H9 (cell line): ENCODE measurements at places on chromosomes 7 and 10.

GRCh38 chr7:4706384-4707216 lies 24.5 kb downstream of the FOXK1 start:
- peak; percentile 58 for DNase-seq

DNA sequence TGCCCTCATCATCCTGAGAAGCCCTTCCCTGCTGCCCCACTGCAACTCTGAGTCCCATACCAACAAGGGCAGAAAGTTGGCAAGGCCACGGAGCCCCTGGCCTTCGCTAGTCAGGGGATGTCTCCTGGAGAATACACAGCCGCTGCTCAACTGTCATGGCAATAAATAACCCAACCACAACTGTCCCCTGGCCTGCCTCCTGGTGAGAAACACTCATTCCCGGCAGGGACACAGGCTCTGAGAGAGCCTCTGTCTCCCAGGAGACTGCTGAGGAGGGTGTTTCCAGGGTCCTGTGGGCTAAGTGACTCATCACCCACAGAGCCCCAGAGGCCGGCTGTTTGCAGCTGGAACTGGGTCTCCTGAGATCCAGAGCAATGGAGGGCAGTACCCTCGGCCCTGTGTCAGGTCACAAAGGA lies 354.1 kb downstream of the TNS3 start:
- no peak for DNase-seq

GRCh38 chr10:62113680-62114079 lies 155.0 kb downstream of the RTKN2 start:
- DNase-seq, result no peak

GRCh38 chr10:113000876-113001598 lies 51.0 kb downstream of the TCF7L2 start:
- DNase-seq, result no peak

GRCh38 chr7:51325261-51325676 lies 8.7 kb upstream of the COBL start:
- DNase-seq, result peak; percentile 63

GRCh38 chr10:102965311-102965851 lies 47.3 kb downstream of the CNNM2 start:
- DNase-seq, result no peak

DNA sequence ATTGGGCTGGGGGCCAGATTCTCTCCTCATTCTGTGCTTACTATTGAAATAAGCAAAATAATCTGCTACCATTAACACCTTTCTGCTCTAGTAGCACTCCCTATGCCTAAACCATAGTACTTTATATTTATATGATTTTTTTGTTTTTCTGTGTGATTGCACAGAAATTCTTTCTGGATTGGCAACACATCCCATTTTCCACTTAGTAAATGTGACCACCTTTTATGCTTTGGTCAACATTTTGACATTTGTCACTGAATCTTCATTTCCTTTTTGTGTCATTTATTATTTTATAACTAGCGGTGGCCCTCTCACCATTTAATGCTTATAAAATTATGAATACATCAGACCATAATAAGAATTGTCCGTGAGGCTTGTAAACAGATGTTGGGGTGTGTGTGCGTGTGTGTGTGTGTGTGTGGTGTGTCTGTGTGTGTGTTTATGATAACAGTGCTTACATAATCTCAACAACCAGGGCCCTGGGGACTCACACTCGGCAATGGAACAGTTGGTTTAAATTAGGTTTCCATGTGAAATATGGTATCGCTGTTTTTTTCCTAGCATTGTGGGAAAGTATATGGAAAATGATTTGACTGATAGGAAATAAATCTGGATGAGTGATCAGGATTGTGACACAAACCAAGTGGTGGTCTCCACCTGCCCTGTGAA lies 138.9 kb downstream of the NOC3L start:
- no peak for DNase-seq

GRCh38 chr7:88269586-88269985 lies 37.1 kb downstream of the STEAP4 start:
- no peak for DNase-seq

- DNase-seq, result no peak
Observed at GRCh38 chr10:127635882-127636281, 86.8 kb downstream of the NPS start.

DNA sequence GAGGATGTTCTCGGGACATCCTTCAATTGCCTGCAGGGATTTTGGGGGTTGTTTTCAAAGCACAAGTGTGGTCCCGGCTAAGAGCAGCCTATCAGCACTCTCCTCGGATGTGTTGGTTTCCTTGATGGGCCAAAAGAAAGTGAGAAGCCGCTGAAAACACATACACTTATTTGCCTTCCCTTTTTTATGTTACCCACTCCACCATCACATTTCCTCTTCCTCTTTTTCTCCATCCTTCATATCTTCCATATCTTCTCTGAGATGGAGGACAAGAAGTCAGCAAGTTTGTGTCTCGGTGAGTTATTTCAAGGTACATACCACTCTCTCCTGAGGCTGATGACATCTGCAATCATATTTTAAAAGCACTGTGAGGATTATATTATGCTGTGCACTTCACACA lies 64.0 kb downstream of the ZNF33B start:
- no peak for DNase-seq

GRCh38 chr10:7950981-7951847 lies 103.3 kb upstream of the GATA3 start:
- DNase-seq, result no peak

- no peak for DNase-seq
Observed at GRCh38 chr10:74174521-74174920, 23.5 kb downstream of the ADK start.

DNA sequence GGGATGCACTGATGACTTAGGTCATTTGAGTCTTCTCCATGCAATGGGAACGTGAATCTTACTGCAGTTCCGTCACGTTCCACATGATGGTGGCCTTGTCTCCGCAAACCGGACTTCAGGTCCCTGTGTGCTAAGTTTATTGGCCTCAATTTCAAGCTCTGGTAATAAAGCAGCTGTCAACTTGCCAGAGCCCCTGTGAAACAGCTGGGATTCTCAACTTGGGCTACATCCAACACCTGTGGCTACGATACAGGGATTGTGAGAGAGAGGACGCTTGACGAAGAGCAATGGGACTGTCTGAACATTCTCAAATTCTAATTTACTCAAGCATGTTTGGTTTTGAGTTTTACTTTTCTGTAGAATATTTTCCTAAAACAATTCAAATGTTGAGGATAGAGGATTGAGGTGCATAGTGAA lies 174.2 kb downstream of the PTN start:
- DNase-seq, result peak; percentile 83

- no peak for DNase-seq
Observed at GRCh38 chr10:80506189-80506575, 31.5 kb upstream of the SH2D4B start.

DNA sequence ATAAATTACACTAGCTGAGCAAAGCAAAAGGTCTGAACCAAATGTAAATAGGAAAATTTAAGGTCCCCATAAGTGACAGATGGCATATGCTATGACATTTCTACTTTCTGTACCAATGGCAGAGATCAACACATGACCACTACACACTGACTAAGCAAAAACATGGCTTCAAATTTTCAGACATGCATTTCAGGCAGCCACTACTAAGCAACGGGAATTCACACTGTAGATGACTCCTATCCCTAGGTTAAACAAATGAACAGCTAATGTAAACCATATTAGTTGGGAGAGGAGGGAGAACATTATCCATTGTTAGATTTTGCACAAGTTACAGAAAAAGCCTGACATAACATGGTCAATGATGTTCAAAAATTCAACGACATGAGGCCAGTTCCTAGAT lies 11.4 kb upstream of the KIF20B start:
- DNase-seq, result no peak

DNA sequence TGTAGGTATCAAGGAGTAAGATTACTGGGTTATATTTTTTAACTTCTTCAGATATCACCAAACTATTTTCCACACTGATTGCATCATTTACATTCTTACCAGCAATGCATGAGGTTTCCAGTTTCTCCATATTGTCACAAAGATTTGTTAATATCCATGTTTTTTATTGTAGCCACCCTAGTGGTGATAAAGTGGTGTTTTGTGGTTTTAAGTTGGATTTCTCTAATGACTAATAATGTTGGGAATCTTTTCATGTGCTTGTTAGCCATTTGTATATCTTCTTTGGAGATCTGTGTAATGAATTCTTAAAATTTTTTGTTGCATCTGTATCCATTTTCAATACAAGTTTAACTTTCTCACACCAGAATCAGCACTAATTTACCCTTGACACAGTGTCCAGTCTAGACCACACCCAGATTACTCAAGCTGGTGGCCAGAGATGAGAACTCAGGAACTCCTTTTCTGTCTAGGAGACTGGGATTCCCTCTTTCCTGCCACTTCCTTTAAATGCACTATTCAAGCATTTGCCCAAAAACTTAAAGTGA lies 67.0 kb upstream of the PLXDC2 start:
- no peak for DNase-seq

- no peak for DNase-seq
Observed at GRCh38 chr7:130333832-130334231, 10.8 kb upstream of the CPA5 start.

- no peak for DNase-seq
Observed at GRCh38 chr10:8064436-8064835, 9.9 kb downstream of the GATA3 start.
